Posterior cingulate gyrus (tissue), 11 donors: ENCODE measurements at places on chromosomes 13 and 19.

GRCh38 chr19:2062389-2062729 lies 11.3 kb upstream of the MKNK2 start:
- DNase-seq: no peak

- no peak for DNase-seq
Observed at GRCh38 chr13:54387625-54388024, 1359.0 kb downstream of the OLFM4 start.

- DNase-seq: no peak
Observed at GRCh38 chr13:39450176-39450575, 152.8 kb downstream of the LHFPL6 start.

DNA sequence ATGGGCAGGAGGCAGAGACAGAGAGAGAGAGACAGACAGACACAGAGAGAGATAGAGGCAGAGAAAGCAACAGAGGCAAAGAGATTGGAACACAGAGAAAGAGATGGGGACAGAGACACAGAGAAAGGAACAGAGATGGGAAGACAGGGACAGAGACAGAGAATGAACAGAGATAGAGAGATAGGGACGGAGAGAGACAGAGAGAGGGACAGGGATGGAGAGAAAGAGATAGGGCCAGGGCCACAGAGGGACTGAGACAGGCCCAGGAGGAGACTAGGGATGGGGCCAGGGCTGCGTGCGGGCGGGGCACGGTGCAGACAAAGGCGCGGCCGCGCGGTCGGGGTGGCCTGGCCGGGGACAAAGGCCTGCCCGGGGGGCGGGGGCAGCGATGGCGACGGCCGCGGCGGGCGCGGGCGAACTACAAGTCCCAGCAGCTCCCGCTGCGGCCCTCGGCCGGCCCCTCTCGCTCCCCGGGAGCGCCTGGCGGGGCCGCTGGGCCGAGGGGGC lies at the start of gene ZNF358:
ZNF358 (plus strand) TSS at position 459 of the 507 bp plus-strand sequence. CDS start 3,140 bp downstream, outside the sequence.
- peak; percentile 91 for DNase-seq

DNA sequence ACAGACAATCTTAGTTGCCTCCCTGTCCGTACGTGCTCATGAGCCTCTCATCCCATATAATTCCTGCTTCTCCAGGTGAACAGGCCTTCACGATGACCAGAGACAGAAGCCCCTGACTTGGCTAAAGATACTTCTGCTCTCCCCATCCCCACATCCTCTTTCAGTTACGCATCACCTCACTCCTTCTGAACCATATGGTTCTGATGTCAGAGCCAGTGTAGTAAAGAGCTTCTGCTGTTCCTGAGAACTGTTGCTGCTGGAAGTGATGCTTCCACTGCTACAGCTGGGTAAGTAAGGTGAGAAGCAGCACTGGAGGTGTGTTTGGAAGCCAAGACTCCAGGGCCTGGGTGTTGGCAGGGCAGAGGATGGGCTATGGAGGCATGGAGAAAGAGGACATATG lies 12.9 kb downstream of the SIGLECL1 start:
- no peak for DNase-seq

- DNase-seq: no peak
Observed at GRCh38 chr19:49189259-49189658, 31.7 kb downstream of the TRPM4 start.

GRCh38 chr13:112991609-112992008 lies 22.6 kb downstream of the MCF2L start:
- DNase-seq: no peak

DNA sequence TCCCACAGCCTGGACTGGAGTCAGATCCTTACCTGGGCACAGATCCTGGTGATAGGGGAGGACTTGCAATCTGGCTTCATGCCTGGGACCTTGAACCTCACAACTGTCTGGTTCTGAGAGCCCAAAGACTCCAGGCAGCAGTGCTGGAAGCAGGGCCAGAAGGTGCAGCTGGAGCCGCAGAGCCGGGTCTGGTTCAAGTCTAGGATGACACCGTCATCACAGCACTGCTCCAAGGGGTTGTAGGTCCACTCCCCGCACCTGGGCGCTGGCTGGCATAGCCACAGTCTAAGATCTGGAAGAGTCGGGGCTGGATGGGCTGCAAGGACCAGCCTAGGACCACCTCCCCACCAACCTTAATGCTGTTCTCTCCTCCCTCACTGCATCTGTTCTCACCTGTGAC lies 677 bp downstream of the IGFL4 start:
- no peak for DNase-seq

- DNase-seq: no peak
Observed at GRCh38 chr13:27310946-27311345, 40.3 kb downstream of the RASL11A start.

DNA sequence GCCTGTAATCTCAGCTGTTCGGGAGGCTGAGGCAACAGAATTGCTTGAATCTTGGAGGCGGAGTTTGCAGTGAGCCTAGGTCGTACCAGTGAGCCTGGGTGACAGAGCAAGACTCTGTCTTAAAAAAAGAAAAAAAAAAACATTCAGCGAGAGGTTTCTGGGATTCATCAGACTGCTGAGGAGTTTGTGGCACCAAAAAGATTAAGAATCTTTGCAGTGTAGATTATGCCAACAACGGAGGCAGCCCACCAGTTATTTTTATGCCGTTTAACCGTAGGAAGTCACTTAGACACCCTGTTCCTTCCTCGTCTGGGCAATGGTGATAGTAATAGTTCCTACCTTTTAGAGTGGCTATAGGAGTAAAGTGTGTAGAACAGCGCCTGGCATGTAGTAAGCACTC lies 2.5 kb downstream of the COX6B1 start:
- DNase-seq: no peak

DNA sequence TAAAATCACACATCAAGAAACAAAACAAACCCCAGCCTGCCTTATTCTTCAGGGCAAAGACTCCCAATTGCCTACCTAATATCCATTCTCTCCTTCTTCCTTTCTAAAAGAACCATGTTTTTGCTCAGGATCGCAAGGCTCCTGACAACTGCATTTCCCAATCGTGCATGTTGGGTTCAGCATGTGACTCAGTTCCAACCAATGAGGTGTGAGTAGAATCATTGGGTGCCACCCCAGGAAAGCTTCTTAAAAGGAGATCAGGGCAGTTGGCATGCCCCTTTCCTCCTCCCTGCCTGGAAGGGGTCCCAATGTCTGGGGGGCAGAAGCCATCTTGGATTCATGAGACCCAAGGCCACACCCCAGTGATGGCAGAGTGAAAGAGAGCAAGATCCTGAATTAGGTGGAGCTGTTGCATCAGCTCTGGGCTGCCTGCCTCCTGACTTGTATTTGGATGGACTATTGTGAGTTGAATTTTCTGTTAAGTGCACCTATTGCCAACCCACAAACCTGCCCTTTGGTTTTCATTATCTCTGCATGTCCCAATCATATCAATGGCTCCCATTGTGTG lies 26.0 kb upstream of the UBAC2 start:
- DNase-seq: no peak

DNA sequence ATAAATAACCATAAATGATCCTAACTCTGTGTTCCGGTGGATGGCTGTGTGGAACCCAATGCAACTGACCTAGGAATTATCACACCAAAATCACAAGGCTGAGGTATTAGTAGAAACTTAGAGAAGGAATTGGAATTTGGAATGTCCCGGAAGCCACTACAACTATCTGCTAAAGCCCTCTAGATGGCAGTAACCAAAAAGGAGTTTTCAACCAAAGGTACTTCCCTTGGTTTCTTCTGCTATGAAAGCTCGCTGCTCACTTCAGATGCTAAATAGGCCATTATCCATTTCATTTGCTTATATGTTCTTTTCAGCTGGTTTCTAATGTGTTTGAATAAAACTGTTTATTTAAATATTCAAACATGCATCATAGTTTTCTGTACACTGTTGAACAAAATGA lies 1589.1 kb upstream of the SPRY2 start:
- no peak for DNase-seq

DNA sequence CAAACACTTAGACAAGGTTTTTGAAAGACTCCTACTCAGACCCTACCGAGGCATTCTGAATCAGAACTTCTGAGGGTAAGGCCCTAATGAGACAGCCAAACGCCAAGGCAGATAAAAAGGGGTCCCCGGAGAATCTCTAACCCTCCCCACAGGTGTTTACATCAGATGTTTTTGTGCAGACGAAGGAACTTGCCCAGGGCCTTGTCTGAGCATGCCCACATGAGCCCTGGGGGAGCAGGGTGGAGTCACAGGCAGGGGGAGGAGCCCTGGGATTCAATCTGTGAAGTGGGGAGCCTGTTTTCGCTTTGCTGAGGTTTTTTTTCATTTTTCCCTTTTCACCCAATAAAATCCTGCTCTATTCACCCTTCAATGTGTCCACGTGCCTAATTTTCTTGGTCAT lies 61.6 kb upstream of the MED4 start:
- no peak for DNase-seq

GRCh38 chr13:20192158-20192835 lies 441 bp downstream of the GJB2 start:
- no peak for DNase-seq

DNA sequence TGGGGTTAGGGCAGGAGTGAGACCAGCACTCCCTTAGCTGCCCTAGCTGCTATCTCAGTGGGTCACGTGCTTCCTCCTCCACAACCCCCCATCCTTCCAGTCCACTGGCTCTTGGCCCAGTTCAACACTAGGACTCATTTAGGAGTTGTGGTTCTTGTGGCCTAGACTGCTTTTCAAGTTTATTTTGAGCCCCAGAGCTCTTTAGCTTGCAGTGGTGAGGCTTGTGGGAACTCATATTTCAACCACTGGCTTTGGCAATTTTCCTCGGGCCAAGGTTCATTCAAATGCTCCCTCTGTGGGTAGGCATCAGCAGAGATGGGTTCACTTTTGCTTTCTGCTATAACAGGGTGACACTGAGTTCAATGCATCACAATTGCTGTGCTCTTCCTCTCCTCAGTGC lies 436.2 kb upstream of the SLITRK5 start:
- no peak for DNase-seq

DNA sequence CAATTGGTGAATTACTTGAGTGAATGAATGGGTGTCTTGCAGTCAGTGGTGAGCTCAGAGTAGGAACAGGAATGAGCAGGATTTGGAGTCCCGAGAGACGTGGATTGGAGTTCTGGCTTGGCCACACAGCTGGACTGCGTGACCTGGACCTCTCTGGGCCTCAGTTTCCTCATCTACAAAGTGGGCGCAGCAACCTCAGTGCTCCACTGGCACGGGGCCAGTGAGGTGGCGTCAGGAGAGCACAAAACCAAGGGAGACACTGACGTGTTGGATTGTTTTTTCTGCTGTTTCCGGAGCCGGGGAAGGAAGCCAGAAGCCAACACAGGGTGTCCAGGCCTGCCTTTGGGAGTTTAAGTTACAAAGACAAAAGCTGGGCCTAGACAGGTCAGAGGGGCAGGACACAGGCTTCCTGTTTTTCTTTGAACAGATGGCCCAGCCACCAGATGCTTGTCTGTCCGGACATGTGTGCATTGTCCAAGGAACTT lies 6.5 kb upstream of the DOCK6 start:
- no peak for DNase-seq

DNA sequence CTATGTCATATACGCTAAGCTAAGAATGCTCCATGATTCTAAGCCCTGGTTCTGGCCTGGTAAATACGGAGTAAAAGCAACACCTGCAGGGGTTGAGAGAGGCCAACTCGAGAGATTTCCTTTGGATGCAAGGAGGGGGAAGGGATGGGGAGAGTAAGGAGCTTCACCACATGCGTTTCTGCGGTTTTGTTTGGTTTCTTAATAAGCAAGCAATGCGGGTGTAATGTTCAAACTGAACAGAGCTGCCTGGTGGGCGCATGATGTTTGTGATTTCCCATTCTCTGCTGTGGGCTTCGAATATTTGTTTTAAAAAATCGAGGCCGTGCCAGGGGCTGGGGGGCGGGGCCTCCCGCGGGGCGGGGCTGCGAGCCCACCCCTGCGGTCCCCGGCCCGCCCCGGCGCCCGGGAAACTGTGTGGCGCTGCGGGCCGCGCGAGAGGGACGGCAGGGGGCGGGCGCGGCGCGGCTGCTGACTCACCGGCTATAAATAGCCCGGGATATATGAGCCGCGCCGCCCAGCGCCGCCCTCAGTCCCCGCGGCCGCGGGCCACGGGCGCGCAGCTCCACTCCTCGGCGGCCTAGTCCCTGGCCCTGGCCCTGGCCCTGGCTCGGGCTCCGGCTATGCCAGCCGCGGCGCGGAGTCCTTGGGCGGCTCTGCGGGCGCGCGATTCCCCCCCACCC lies 5.1 kb downstream of the BBC3 start:
- DNase-seq: peak; percentile 86

DNA sequence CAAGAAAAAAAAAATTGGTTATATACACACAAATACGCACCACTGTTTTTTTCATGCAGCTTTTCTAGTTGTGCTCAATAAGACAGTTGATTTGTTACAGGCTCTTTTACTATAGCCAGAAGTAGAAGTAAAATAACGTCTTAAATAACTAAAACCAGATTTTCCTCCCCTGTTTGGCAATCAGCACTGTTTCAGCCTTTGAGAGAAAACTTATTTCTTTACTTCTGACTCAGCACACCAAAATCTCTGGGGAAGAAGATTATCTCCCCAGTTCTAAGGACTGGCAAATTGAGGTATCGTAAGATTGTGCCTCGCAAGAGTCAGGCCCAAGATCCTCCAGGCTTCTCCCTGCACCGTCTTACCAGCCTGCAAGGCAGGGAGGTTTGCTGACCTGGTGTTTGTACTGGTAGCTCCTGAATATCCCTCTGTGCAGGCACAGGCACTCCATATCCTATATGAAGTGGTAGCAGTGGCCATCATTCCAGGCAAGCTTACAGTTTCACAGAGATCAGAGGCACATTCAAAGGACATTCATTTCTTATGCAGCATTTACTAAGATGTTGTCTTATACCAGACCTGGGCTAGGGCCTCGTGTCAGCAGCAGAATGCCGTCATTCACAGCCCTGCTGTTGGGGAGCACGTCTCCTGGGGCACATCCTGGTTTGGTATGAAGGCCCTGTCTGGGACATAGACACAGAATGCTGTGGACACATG lies 268.2 kb downstream of the ZNF536 start:
- no peak for DNase-seq

DNA sequence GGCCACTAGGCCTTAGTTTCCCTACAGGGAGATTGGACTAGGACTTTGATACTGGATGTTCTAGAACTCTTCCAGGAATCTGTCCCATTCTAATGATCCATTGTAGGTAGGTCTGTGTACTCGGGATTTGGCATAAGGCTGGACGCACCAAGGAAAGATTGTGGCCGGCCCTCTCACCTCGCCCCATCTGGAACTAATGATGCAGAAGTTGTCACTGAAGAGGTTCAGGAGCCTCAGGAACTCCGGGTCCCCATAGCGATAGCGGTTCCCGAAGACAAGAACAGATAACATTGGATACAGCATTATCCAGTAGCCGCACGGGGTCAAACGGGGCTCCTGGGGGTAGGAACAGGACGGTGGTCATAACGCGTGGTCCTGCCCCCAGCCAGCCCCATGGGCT lies 11.2 kb downstream of the EGLN2 start:
- peak; percentile 59 for DNase-seq

DNA sequence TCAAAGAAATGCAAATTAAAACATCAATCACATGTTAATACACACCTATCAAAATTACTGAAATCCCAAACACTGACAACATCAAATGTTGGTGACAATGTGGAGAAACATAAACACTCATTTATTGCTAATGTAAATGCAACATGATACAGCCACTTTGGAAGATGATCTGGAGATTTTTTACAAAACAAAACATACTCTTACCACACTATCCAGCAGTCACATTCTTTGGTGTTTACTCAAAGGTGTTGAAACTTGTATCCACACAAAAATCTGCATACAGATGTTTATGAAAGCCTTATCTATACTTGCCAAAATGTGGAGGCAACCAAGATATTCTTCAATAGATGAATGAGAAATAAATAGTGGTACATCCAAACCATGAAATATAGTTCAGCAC lies 1219.5 kb upstream of the PCDH20 start:
- DNase-seq: no peak

- DNase-seq: no peak
Observed at GRCh38 chr19:33481863-33482262, 39.7 kb downstream of the PEPD start.

- no peak for DNase-seq
Observed at GRCh38 chr19:19033176-19033425, 216 bp downstream of the SUGP2 start.
